EH (cell line): ENCODE measurements at places on chromosomes 2 and 18.

DNA sequence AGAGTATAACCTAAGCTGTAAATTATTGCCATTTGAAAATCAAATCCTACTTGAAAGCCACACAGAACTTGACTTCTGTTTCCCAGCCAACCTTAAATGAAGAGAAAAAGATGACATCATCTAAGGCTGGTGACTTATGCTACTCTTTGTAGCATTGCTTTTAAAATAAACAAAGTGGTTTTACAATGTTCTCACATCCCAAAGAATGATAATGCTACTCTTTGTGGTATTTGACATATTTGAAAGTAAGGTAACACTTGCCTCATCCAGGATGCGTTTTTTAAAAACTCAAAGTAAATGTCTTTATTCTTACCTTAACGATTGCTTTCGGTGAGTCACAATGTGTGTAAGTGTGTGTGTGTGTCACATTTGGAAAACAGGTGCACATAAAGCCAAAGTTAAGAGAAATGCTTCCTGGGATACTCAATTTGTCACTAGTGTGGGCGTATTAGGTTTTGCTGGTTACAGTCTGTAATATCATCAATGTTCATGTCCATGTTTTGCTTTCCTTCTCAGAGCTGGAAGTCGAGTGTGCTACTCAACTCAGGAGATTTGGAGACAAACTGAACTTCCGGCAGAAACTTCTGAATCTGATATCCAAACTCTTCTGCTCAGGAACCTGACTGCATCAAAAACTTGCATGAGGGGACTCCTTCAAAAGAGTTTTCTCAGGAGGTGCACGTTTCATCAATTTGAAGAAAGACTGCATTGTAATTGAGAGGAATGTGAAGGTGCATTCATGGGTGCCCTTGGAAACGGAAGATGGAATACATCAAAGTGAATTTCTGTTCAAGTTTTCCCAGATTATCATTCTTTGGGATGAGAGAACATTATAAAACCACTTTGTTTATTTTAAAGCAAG is 2.6 kb downstream of the PMAIP1 start:
- DNase-seq = peak; percentile 85

DNA sequence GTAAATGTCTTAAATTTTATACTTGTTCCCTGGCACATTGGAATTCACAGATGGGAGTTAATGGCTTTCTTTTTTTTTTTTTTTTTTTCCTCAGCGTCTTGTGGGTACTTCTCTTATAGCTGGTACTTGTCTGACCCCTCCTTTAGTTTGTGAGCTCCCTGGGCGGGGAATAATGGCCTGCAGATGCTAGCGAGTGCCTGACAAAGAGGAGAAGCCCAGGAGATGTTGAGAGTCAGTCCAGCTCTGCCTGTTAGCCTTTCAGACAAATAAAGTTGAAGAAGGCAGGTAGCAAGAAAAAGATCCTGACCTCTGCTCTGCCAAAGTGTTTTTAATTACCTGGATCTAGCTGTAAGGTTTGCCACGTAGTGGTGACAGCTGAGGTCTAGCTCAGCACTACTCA is 6.6 kb downstream of the BCL2L11 start:
- DNase-seq = no peak

- peak; percentile 89 for DNase-seq
Observed at GRCh38 chr2:102070058-102070642, 72.4 kb upstream of the IL1R1 start.

DNA sequence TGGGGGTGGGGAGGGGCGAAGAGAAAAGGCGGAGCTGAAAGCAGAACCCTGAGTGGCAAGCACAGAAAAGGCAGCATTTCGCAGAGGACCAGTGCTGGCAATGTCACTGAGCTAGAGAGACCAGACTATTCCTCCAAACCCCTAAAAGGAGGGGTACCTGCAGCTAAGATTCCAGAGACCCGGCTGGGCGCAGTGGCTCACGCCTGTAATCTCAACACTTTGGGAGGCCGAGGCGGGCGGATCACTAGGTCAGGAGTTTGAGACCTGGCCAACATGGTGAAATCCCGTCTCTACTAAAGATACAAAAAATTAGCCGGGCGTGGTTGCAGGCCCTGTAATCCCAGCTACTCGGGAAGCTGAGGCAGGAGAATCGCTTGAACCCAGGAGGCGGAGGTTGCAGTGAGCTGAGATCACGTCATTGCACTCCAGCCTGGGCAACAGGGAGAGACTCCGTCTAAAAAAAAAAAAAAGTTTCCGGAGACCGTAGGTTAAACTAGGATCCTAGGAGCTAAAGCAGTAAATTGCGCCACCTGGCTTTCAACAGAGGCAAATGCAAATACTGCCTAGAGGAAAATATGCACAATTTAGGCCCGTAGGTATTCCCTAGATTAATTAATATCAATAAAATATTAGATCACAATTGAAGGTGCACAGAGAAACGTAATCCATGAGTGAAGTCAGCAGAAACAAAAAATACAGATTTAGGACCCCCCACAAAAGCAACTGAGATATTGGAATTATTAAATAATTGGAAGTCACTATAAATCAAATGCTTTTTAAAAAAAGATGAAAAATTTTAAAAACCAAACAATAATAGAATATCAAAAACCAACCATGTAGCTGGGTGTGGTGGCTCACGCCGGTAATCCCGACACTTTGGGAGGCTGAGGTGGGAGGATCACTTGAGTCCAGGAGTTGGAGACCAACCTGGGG is 4.9 kb downstream of the UCN start:
- DNase-seq = peak; percentile 78

DNA sequence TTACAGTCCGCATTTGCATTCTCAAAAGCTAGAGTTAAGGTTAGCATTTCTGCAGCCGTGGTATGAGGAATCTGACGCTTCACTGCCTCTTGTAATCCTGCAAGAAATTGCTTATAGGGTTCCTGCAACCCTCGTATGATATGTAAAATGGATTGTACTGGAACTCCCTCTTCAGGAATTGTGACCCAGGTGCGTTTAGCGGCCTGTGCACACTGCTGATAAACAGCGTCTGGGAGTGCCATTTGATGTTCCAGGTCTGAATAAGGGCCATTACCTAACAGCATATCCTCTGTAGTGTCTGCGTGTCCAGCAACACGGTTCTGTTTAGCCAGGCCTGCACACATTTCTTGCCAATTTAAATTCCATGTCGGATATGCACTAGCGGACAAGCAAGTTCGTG is 42.5 kb downstream of the CXCR4 start:
- DNase-seq = no peak

DNA sequence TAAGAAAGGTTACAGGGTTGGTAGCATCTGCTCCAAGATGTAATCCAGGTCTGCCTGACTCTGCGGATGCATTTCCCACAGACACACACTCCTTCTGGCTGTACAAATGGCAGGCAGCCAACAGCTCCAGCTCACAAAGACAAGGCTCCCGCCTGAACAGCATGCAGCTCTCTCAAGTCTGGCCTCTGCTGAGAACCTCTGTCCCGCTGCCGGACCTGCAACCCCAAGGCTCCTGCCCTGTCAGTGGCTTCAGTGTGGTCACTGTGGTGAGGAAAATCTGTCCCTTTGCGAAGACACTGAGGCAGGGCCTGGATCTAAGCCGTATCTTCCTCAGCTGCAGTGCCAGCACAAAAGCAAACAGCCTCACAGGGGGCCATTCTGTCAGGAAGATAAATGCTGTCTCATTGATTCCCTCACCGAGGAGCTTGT is 469.3 kb upstream of the MEX3C start:
- DNase-seq = no peak

DNA sequence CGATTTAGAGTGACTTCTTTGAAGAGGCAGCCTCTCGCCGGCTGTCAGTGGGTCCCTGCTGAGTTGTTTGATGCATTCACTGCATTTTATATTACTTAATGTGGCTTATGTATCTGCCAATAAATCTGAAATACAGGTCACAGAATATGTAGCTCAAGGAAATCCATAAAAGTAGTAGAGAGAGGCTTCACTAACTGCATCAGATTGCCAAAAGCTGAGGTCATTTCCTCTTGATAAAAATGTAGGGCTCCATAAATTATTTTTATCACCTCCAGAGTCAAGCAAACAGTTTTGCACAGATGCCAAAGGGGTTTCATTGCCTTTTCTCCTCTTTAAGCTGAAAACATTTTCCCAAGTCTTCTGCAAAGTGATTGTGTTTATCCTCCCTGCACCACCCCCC is 36.5 kb upstream of the CCDC93 start:
- DNase-seq = peak; percentile 43

GRCh38 chr2:72513011-72513410 is 312.8 kb downstream of the EXOC6B start:
- no peak for DNase-seq

DNA sequence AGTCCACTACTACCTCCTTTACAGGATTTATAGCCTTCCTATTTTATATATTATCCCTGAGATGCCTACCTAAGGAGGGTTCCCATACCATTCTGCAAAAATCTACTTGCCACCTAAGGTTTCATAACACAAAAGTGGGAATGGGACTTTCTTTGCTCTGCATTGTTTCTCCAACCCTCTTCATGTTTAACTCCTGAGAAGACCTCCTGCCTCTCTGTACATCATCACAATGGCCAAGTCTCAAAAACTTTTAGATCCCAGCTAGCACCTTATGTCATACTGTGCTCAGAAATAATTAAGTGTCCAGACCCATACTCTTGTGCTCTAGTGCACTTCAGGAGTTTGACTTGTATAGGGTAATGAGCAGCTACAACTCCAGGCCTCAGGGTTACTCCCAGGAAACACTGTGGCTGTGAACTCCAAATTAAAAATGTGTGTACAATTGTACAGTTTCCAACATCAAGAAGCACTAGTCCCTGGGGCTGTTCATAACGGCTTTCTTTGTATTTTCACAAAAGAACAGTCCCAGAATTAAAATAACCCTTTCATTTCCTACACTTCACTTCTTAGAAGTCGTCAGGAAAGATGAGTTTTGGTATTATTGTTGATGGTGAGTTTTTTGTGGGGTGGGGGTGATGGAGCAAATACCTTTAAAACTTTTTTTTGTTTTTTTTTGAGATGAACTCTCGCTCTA is 39.4 kb downstream of the METAP1D start:
- DNase-seq = peak; percentile 23

DNA sequence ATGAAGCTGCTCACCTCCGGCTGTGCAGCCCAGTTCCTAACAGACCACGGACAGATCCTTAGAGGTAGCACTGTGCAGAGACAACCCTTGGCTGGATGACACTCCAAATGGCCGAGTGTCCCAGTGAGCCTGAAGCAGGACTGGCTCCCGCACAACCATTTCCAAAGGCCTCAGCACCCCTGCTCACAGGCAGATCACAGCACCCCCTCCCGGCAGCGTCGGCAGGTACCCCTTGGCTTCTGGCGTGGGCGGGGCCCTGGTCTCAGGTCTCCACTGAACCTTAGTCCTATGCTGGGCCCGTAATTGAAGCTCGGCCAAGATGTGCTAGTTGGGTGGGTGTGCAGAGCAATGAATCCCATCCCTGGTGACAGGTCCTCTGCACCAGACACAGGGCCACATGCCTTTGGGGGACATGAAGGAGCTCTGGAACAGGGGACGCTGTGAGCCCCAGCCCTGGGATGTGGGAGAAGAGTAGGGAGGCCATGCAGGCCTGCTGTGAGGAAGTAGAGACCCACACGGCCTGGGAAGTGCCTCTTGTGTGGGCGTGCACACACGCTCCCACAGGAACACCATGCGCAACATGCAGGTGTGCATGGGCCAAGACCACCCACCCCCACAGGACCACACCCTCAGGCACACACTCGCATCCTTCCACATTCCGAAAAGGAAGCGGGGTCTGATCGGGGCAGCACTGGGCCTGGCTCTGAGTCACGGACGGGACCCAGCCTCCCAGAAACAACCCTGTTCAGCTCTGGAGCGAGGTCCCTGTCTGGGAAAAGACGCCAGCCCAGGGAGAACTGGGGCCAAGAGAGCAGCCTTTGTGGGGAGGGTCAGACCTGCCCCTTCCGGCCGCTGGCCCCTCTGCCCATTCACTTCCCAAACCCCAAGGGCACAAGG is 2.8 kb downstream of the DUSP2 start:
- DNase-seq = no peak

DNA sequence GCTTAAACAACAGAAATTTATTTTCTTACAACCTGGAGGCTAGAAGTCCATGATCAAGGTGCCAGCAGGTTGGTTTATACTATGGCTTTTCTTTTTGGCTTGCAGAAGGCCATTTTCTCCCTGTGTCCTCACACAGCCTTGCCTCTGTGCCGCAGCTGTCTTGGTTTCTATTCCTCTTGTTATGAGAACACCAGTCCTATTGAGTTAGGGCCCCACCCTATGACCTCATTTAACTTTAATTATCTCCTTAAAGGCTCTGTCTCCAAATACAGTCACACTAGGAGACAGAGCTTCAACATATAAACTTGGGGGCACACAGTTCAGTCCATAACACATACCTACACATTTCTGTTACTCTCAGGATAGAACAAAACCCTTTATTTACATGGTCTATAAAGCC is 17.3 kb upstream of the RHOB start:
- no peak for DNase-seq

- DNase-seq = peak; percentile 93
Observed at GRCh38 chr2:195477248-195477995, 179.6 kb upstream of the SLC39A10 start.

GRCh38 chr2:32745191-32745590 is 117.3 kb downstream of the TTC27 start:
- DNase-seq = peak; percentile 81

- peak; percentile 8 for DNase-seq
Observed at GRCh38 chr2:196224756-196225155, 53.4 kb upstream of the STK17B start.

- DNase-seq = peak; percentile 73
Observed at GRCh38 chr2:150127995-150128394, 359.5 kb downstream of the RND3 start.

- no peak for DNase-seq
Observed at GRCh38 chr2:98896944-98897343, 39.1 kb downstream of the CRACDL start.

- no peak for DNase-seq
Observed at GRCh38 chr2:217225596-217225995, 365.7 kb upstream of the TNP1 start.

DNA sequence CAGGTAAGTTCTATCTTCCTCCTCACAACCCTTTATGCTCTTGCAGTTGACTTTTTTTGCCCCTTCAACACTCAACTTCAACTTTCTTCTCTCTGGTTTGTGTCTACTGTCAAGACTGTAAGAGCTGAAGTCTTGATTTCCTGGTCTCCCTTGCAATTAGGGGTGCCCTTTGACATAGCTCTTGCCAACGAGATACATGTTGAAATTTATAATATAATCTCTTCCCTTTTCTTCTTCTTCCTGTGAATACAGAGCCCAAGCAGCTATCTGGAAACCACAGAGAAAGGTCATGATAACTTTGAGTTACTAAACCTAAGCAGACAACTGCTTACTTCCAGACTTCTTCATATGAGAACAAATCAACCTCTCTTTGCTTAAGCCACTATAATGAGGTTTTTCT is 163.5 kb downstream of the MC4R start:
- no peak for DNase-seq

DNA sequence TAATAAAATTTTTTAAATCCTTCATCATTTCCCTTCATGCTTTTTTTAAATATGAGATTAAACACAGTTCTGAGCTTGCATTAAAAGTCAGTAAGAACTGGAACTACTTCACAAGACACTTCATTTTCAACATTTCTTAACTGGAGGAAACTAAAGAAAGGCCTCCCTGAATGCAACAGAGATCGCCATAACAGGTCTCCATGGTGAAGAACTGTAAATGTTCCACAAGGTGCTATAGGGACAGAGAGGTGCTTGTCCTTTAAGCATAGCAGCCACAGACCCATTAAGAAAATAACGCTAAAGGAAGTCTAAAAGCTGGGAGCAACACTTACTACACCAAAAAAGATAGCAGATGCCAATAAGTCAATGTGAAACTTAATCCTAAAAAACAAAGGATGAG is 8.5 kb downstream of the STAM2 start:
- DNase-seq = no peak

- peak; percentile 87 for DNase-seq
Observed at GRCh38 chr2:200786423-200786822, 25.3 kb upstream of the BZW1 start.

- no peak for DNase-seq
Observed at GRCh38 chr18:2002604-2003003, 568.7 kb downstream of the METTL4 start.
